ENCODE measurements at places on chromosomes 7 and 10.

DNA sequence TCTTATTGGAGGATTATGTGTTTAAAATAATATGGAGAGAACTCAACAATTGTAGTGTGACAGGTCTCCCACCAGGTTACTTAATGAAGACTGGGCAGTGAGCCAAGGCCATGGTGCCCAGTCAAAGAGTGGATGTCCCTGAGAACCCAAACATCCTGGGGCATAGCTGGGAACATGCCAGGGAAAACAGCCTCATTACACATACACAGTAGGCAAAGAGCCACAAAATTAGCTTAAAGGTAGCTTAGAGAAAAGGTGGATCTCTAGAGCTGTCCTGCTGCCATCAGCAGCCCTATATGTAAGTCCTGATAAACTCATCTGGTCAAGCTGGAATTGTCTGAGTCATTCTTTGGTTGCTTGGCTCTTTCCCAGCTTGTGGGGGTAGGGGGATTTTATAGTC is 287.8 kb downstream of the PHF14 start:
- no peak for DNase-seq

DNA sequence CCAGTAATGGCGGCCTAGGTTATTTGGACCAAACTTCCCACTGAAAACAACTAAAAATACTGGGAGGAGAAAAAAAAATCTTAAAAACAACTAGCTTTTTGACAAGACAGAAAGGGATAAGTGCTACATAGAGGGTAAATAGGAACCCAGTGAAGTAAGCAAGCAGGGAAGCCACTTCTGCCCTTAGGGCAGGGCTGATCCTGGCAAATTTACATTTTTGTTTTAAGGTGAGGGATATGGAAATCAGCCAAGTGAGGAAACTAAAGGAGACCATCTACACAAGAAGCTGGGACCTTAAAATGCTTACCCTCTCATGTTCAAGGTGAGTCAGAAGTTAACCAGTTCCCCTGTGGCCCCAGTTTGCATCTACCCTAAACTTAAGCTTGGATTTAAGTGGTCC is 46.5 kb upstream of the CYCS start:
- DNase-seq = no peak

DNA sequence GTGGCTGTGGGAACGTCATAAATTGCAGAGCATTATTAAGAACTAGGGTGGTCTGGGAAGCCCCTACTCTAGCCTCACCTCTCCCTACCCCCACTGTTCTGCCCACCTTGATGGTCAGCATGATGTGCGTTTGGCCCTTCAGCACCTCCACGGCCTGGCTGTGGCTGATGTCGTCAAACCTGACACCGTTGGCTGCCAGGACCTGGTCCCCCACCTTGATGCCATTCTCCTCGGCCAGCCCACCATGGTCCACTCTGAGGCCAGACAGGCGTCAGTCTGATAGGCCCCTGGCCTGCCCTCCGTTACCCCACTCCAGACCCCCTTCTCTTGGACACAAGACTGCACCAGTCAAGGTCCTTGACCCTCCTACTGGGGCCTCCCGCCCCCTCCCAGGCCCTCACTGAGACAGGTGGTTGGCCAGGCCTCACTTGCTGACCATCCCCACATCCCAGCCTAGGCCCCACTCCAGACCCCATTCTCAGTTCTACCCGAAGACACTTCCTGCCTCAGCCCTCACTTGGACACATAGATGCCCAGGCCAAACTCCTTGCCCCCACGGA is 9.2 kb downstream of the PDZD7 start:
- DNase-seq = no peak

GRCh38 chr7:98651760-98652159 is 34.7 kb downstream of the NPTX2 start:
- DNase-seq = no peak

DNA sequence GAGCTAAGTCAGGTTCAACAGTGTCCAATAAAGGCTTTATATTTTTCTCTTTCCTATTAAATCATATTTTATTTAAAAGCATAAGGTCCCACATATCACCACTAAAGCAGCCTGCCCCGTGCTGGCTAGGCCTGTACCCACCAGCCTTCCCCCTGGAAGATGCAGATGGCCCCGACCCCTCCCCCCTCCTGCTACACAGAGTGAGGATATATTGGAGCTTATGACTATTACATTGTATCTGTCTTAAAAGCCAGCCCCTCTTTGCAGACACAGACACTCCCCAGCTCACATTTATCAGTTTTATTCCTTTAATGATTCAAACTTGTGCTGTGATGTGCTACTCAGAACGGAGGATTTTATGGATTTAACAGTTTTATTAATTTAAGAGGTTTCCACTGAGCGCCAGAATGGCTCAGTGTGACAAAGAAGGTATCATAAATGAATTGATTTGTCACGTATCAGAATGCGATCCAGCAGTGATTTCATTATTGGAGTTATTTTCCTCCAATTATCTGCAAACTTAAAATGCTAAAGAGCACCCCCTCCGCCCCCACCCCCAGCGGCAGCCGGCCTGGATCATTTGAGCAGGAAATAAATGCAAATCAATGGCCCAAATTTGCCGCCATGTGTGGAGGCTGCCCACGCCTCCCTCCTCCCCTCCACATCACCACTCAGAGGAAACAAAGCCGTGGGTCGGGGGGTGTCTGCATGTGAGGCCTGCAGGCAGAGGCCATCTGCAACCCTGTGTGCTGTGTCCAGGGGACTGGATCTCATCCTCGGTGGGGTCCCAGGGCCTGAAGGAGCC is 72.6 kb upstream of the ZMIZ1 start:
- no peak for DNase-seq

- no peak for DNase-seq
Measured at GRCh38 chr7:142772673-142773072, 1.9 kb downstream of the PRSS2 start.

- DNase-seq = no peak
Measured at GRCh38 chr7:5077740-5078139, 32.1 kb downstream of the RBAK start.
